ENCODE measurements at places on chromosomes 13 and 19.

GRCh38 chr13:100668408-100668807, 6.2 kb downstream of the TMTC4 start:
- DNase-seq = no peak

GRCh38 chr19:51417810-51418157, 342 bp upstream of the SIGLEC10 start:
- no peak for DNase-seq

- no peak for DNase-seq
Observed at GRCh38 chr13:42971691-42972347, 20.2 kb downstream of the EPSTI1 start.

- no peak for DNase-seq
Observed at GRCh38 chr13:101584331-101584730, 131.9 kb downstream of the ITGBL1 start.
